Kidney capillary endothelial cell (primary cell): ENCODE measurements at places on chromosomes 3 and 15.

- no peak for DNase-seq
Measured at GRCh38 chr15:72732516-72732915, 46.5 kb downstream of the BBS4 start.

GRCh38 chr3:155741101-155741500 is 3.8 kb downstream of the PLCH1 start:
- DNase-seq, result no peak

DNA sequence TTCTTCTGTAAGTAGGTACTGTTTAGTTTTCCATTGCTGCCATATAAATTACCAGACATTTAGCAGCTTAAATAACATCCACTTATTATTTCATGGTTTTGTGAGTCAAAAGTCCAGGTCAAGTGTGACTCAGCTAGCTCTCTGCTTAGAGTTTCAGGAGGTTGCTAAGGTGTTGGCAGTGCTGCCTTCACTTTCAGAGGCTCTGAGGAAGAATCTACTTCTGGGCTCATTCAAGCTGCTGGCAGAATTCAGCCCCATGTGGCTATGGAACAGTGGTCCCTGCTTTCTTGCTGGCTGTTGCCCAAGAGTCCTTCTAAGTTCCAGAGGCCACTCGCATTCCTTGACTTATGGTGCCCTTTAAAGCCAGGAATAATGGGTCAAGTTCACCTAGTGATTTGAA is 4.5 kb downstream of the CFAP44 start:
- DNase-seq, result no peak

- no peak for DNase-seq
Measured at GRCh38 chr15:60757831-60758570, 279.1 kb upstream of the ICE2 start.

GRCh38 chr3:5052247-5052646 is 69.8 kb upstream of the ARL8B start:
- DNase-seq, result no peak

GRCh38 chr15:41671656-41672648 is 11.7 kb downstream of the MGA start:
- DNase-seq, result no peak

GRCh38 chr3:56960234-56960917 is 100.1 kb upstream of the SPATA12 start:
- no peak for DNase-seq

DNA sequence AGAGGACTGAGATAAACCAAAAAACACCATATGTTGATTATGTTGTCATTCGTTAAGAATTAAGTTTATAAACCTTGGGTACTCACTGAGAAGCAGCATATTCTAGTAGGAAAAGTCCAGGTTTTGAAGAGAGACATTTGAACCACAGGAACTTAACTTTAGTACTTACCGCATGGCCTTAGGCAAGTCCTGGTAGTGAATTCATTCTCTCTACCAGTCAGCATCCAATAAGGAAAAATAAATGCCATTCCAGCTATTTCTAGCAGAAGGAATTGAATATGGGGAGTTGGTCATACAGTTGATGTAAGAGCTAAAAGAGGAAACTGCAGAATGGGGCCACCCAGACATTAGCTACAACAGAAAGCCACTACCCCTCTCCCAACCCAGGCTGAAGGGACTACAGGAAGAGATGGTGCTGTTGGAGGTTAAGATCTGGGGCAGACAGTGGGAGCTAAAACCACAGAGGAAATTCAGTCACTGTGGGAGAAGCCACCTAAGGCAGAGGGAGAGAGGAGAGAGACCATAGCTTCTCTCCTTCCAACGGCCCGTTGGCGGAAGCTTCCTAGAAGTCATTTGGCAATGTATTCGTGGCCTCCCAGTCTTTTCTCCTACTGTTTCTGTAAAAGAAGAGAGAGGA is 133.8 kb upstream of the RARB start:
- DNase-seq, result no peak

GRCh38 chr3:11808231-11808630 is 38.5 kb downstream of the TAMM41 start:
- no peak for DNase-seq
